ENCODE measurements at places on chromosomes 5 and 9.

DNA sequence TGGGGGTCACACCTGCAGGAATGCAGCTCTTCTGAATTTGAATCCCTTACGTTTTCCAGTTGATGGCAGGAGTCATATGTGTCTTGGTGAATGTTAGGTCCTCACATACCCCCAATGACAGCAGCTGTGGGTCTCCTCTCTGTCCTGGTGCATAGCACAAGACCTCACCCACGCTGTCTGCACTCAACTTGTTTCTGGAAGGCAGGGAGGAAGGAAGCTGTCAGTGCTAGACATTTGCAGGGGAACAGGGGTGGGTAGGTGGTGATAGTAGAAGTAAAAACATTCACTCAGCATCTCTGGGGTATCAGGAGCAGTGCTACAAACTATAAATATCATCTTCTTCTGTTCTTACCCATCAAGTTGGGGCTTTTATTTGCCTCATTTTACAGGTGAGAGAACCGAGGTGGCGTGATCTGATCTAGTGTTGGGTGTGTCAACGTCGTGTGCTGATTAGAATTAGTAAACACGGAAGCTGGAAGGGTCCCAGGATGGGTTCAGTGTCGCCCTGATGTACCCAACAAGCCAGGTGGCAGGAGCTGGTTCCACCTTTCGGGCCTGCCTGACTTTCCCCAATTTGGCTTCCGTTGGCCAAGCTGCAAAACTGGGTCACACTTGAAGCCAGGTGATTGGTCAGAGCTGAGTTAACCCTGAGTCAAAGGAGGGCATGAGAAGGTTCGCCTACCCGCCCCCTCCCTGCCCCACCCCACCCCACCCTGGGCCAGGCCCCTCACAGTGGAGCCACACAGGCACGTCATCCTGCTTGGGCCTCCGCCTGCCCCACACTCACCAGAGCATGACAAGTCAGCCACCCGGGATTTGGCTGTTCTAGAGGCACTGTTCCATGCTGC is 15.8 kb downstream of the ERGIC1 start:
- DNase-seq, result peak; percentile 78

GRCh38 chr5:121021681-121022080 is 557.6 kb downstream of the PRR16 start:
- DNase-seq, result no peak

DNA sequence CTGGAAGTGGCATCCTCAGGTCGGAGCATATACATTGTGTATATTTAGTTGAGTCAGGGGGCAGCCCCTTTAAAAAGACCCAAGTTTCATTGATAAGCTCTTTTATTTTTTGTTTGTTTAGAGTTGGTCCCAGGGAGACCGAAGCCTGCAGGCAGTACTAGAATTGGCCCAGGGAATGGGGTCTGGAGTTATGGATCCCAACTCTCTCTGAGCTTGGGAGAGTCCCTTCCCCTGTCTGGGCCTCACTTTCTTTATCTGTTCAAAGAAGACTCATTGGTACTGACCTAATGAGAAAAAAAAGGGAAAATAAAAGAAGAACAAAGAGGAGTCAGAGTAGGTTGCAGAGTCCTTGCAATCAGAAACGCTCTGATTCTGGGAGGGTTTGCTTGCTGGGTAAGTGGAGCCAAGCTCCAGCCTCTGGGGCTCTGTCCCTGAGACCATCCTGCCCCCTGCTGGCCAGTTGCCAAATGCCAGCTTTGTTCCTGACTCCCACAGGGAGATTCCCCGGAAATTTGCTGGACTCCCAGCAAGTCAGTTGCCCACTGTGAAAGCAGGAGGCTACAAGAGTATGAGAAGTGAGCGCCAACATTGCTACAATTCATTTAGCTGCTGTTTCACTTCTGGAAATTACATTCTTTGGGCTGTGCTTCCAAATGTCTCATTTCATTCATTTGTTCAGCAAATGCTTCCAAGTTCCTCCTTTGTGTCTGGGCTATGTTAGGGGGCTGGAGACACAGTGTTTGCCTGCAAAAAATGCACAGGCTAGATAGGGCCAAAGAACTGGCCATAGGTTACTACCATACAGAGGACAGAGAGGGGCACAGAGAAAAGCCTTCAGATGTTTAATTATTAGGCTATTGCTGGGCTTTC is 156.2 kb downstream of the MELK start:
- peak; percentile 69 for DNase-seq

- DNase-seq, result no peak
These were observed 22.5 kb downstream of the TMEM268 start for GRCh38 chr9:114633438-114634089.

DNA sequence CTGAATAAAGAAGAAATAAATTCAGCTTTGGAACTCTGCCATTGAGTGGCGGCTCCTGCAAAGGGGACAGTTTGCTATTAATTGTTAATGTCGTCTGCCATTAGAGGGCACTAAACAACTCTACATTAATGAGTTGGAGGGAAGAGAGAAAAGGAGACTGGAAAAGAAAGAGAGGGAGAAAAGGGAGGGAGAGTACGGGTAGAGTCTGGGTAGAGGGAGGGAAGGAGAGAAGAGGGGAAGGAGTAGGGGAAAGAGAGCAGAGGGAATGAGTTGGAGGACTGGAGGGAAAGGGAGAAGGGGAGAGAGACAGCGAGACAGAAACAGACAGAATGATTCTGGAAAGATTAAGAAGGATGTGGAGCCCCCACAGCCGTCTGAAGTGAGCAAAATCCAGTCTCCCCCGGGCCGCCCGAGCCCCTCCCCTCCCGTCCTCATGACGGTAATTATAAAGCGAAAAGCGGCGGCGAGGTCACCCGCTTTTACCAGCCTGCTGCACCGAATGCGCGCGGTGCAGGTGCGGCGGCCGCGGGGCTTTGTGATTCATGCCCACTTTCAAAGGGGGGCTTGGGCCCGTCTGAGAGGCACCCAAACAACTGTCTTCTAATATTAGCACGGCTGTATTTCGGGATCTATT is 1.9 kb upstream of the FST start:
- DNase-seq, result peak; percentile 37

- no peak for DNase-seq
These were observed 195.2 kb upstream of the PTGER4 start for GRCh38 chr5:40484495-40484894.

GRCh38 chr9:135088348-135088978 is 995 bp downstream of the OLFM1 start:
- DNase-seq, result no peak

DNA sequence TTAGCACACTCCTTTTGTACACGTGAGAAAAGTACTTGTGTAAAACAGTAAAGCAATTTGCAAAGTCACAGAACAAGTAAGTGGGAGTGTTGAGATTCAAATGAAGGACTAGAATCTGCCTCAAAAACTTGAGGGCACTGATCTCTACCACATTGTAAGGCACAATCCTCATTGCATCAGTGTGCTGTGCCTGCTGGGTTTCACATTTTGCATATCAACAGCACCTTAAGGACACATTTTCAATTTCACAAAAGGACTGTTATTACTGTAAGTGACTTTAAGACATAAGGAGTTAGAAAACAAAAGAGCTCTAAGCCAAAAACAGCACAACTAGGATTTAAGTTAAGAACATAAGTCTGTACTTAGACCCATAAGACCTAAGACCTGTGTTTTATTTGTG is 44.7 kb upstream of the HK3 start:
- DNase-seq, result no peak

DNA sequence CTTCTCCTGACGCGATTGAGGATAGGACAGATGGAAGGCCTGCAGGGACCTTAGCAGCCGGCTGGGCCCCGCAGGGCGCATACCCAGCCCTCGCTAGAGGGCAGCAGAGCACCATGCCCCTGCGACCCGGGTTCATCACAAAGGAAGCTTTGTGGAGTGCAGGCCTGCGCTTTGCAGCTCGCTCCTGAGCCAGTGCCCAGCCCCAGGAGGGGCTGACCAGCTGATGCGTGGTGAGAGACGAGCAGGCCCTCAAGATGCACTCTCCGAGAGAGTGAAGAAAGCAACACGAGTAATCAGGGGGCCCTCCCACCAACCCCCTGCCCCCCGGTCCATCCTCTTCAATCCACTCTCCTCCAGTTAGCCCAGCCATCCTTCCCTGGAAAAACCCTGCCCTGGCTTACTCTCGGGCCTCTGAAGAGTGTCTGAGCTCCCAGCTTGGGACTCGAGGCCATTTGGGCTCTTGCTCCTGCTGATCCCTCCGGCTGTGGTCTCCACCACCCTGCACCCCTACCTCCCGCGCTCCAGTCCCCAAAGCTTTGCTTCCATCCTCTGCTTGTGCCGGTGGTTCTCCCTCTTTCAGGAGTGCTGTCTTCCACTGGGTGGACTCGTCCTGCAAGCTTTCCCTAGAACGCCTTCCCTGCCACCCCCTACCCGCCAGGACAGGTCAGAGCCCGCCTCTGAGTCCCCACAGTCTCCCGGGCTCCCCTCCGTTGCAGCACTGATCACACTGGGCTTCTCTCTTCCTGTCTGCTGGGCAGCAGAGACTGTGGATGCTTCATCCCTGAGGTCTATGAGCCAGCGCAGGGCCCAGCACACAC is 9.1 kb upstream of the KIF12 start:
- peak; percentile 94 for DNase-seq

GRCh38 chr9:107462691-107463090 is 26.9 kb downstream of the KLF4 start:
- no peak for DNase-seq

DNA sequence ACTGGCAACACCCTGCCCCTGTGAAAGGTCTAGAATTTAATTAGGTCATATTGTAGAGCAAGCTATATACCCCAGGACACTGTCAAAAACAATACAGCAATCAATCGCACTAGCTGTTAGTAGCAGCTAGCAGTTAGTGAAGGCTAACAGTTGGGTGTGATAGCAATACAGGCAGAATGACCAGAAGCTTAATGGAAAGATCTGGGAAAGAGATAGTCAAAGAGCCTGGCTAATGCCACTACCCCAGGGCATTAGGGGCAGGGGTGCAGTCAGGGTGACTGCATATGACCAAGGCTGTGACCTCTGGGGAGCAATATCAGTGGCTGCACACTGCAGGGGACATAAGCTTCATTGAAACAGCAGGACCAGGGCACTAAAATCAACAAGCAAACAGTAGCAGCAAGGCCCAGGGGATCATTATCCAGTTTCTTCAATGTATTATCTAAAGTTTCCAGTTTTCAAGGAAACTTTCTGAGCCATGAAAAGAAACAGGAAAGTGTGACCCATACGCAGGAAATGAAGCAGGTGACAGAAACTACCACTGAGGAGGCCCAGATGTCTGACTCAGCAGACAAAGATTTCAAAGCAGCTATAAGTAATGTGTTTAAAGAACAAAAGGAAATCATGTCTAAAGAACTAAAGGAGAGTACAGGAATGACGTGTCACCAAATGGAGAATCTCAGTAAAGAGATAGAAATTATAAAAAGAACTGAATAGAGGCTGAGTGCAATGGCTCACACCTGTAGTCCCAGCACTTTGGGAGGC is 82.4 kb downstream of the ZNF354C start:
- no peak for DNase-seq

DNA sequence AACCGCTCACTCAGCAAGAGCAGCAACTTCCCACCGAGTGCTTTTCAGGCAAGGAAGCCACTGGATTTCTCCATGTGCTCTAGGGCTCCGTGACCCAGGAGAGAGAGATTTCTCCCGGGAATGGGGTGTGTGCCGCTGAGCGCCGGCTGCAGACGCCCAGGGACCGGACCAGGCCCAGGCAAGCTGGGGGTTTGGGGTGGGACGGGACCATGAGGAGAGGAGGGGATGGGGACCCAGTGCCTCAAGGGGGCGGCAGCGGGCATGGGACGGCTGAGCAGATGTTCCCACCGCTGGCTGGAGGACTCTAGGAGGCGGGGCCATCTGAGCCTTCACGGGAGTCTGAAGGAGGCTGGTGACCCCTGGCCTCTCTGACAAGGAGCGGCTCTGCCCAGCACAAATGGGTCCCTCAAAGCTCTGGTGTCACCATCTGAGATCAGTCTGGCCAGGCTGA is 8.5 kb downstream of the LCN9 start:
- DNase-seq, result no peak

DNA sequence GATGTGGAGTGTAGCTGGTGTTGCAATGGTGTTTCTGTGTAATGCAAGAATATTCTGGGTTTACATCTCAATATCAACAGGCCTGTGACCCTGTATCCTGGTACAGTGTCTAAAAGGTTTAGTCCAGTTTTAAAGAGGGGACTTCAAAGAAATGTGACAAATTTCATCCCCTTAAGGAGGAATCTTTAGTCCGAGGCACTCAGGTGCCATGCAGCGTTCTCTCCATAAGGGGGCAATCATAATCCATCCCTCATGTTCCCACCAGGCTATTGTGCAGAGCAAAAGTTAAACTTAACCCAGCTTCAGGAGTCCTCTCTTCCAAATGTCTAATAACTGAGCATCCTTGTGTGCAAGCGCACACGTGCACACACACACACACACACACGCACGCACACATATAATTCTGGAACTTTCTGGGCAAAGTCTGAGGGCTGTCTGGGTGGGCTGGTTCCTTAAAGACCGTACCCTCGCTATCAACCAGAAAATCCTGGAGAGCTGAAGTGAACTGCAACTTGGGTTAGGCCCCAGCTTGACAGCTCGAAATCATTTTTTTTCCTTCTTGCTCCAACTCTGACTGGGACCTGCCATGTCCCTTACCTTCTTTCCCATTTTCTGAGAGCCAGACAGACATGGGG is 46.0 kb downstream of the CRB2 start:
- peak; percentile 76 for DNase-seq

DNA sequence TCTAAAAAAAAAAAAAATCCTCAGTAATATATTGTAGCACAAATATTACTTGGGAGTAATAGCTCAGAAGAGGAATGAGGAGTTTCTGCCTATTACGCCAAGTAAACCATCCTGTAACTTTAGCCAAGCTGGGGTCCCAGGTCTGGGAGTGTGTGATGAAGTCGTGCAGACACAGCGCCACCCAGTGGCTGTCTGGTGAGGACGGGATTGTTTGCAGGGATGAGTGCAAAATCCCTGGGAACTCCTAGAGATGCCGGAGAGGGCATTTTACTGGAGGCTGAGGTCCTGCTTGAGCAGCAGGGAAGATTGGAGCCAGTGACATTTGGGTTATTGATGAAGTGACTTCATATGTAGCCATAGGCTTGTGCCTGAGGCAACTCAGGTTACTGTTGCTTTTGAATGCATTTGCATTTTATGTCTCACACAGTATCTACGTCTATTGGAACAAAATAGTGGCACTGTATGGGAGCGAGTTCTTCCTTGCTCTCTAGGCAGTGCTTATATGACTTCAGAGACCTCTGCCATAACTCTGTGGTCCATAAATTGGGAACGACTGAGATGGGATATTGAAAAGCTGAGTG is 72.8 kb downstream of the PSAT1 start:
- peak; percentile 71 for DNase-seq

- no peak for DNase-seq
These were observed 12.9 kb downstream of the TCF7 start for GRCh38 chr5:134127376-134127861.

- DNase-seq, result no peak
These were observed 307.6 kb downstream of the CWC27 start for GRCh38 chr5:65076251-65076869.

GRCh38 chr5:158701007-158701391 is 398.7 kb downstream of the EBF1 start:
- DNase-seq, result no peak

Data from stomach (tissue), 19 donors.